ENCODE measurements at places on chromosomes 7 and 10.

- DNase-seq, result no peak
These were observed 34.9 kb downstream of the TBATA start for GRCh38 chr10:70750156-70750703.

DNA sequence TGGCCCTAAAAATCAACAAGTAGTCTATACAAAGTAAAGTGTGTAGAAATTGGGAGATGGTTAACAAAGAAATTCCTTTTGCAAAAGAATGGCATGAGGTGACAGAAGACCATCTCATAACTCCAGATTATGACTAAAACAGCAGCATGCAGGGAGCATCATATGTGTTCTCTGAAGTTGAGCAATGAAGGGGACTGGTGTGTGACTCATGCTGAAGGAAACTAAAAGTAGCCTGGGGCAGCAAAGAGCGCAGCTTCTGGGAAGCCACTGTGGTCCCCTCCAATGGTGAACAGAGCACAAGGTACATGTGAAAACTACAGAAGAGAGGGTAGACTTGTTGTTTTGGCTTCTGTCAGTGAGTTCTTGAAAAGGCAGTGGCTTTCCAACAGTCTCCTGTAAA lies 133.4 kb downstream of the MACC1 start:
- no peak for DNase-seq

DNA sequence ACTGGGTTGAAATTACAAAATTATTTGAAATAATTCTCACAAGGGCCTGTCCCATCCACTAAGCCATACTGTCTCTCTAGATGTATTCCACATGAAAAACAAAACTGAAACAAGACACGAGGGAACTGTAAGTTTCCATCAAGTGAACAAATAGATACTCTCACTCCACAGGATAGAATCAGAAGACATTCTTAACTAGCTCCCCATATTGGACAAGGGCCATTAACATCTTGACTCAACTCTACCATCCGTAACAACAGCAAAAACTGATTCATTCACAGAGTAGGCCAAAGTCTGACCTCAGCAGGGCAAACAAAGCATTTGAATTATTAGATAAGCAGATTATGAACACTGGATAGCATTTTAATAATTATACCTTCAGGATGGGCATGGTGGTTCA lies 29.1 kb downstream of the UBE2H start:
- no peak for DNase-seq

DNA sequence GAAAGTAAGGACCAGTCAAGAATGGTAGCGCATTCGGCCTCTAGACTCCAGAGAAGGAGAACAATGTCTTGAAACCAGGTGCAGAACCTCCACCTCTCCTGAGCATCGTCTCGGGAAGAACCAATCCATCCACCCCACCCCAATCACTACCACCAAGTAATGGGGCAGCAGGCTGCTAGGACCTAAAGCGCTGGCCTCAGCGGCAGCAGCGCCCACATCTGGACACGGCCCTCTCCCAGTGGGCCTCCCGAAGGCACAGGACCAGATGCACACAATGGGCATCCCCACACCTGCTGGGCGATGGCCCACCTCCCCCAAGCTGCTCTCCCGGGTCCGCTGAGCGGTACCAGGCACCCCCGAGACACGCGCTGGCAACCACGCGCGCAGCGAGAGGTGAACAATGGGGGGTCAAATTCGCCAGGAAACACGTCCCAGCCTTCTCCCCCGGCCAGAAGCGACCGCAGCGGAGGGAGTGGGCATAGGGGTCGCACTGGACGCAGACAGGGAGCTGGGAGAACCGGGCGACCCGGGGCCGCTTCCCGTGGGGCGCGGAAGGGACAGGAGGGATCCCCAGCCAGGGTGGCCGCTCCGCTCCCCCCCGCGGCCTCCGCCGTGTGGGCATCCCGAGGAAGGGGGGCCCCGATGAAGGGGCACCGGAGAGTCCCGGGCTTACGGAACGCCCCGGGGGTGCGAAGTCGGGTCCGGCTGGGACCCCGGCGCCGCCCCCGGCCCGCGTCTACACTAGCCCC lies 506 bp downstream of the CTTNBP2 start:
- peak; percentile 7 for DNase-seq

GRCh38 chr10:90674928-90675327 lies 182.9 kb downstream of the HTR7 start:
- DNase-seq, result no peak

- DNase-seq, result no peak
These were observed 6.5 kb downstream of the DUSP5 start for GRCh38 chr10:110504111-110504735.

GRCh38 chr7:131895541-131896164 lies 339.2 kb upstream of the PODXL start:
- no peak for DNase-seq

DNA sequence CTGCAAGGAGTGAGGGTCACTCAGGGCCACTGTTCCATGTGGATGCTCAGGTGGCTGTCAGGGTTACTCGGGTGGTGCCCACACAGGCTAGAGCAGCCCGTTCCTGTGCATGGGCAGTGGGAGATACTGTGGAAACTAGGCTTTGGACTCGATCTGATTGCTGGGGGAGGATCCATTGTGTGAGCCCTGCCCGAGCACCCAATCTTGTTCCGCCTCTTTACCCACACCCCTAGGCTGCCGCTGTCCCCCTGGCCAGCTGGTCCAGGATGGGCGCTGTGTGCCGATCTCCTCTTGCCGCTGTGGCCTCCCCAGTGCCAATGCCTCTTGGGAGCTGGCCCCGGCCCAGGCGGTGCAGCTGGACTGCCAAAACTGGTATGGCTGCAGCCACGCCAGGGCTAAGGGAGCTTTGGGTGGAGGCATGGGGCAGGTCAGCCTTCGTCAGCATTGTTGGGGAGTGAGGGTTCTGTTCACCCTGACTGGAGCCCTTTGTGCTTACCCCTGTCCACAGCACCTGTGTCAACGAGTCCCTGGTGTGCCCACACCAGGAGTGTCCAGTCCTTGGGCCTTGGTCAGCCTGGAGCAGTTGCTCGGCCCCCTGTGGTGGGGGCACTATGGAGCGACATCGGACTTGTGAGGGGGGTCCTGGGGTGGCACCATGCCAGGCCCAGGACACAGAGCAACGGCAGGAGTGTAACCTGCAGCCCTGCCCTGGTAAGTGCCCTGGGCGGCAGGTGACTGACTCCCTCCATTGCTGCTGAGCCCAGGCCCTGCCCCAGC lies 12.4 kb upstream of the ZNF862 start:
- no peak for DNase-seq

DNA sequence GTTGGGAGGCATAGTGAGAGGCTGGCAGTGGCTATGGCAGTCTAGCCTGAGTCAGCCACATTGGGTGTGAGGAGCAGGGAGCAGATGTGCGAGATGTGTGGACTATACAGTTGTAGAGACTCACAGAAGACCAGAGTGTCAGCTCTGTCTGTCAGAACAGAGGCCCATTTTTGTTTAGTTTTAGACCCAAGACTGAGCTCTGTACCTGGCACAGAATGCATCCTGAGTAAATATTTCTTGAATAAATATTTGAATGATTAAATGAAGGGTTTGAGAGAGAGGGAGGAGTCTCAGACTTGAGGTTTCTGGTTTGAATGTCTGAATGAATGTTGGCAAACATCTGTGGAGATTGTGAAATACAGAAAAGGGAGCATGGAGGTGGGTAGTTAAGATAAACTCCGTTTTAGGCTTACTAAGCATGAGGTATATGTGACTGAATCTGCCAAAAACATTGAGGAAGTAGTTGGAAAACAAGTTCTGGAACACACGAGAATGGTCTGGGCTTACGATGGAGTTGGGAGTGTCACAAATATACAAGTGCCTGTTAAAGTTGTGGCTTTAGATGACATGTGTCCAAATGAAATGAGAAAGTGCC lies 3.6 kb downstream of the SEC23IP start:
- DNase-seq, result no peak

GRCh38 chr7:41193738-41194282 lies 509.1 kb downstream of the INHBA start:
- DNase-seq, result no peak

GRCh38 chr10:81953420-81953819 lies 78.4 kb downstream of the NRG3 start:
- DNase-seq, result no peak

- no peak for DNase-seq
These were observed 67.8 kb downstream of the CTBP2 start for GRCh38 chr10:125092564-125093031.

DNA sequence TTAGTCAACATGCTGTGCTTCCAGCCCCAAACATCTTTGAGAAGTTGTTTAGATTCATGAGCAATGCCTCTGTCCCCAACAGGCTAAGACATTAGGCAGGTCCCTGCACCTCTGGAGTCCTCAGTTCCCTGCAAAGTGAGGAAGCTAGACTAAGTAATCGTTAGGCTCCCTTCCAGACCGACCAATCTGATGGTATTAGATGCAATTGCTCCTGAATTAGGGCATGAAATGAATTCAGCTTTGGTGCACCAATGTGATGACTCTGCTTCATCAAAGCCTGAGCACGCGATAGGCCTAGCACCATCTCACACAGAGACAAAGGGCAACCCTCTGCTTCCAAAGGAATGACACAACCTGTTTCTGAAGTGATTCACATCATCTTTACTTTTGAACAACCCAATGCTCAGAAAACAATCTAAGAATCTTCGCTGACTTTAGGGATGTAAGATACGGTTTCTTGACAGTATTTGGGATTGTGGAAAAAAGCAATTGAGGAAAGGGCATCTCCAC lies 723 bp upstream of the TES start:
- no peak for DNase-seq

- DNase-seq, result no peak
These were observed 39.0 kb downstream of the MAD1L1 start for GRCh38 chr7:2193575-2194305.

- DNase-seq, result peak; percentile 19
These were observed 240.3 kb upstream of the KAT6B start for GRCh38 chr10:74586088-74586585.

DNA sequence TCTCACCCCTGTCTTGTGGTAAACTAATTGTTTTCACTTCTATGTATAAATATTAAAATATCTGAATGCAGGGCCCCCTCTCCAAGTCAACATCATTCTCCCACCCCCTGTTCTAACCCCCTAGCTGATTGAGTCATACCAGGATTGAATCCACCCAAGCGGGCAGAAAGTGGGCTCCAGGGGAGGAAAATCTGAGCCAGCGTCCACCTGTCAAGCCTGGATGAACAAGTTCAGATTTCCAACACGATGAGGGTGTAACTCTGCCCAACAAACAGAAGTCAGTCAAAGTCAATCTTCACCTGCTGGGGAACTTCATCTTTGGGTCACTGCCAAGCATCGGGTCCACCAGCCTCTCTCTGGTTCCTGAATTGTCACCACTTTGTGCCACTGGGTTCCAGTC lies 162.9 kb upstream of the CELF2 start:
- DNase-seq, result no peak

- DNase-seq, result no peak
These were observed 384.0 kb downstream of the SORCS3 start for GRCh38 chr10:105025092-105025491.

GRCh38 chr10:93219347-93219746 lies 145.7 kb downstream of the CYP26A1 start:
- DNase-seq, result no peak

DNA sequence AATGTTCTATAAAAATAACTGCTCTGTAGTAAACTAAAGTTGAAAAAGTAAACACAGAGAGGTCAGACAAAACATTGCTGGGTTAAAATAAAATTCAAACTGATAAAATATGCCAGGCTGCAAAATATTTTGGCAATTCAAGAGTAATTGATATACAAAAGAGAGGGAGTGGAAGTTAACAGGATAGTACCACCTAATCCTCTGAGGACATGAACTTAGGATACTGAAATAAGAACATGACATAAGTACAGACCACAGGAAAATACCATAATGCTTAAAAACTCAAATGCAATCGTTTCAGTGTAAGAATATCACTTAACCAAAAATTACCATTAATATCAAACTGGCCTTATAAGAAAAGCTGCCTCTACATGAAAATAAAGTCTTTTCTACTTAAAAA lies 37.6 kb upstream of the GPR22 start:
- DNase-seq, result no peak

DNA sequence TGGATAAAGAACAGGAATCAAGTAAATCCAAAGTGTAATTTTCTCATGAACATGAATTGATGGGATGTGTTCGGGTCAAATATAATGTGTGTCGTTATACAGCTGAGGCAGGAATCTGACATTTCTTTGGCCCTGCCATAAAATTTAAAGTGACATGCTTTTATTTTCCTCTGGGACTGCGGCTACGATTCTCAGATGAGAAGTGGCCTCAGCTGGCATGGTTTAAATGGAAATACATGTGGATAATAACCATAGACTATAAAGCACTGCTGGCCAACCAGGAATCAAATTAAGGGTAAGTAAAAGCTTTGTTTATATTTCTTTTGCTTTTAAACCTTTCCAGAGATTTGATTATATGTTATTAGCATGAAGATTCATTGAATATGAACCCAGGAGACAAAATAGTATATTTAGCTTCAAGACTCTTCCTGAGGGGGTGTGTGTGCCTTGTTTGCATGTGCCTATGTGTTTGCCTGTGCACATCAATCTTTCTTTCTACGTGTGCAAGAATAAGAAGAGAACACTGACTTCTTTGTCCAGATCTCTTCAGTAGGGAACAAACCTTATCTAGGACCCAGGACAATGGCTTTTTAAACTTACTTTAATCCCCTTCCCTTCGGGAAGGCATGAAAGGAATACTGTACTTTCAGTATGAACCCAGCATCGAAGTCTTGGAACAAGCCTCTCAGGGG lies 629.0 kb upstream of the PFKP start:
- DNase-seq, result no peak

- no peak for DNase-seq
These were observed 5.1 kb upstream of the ITPRID1 start for GRCh38 chr7:31508823-31509222.

- DNase-seq, result no peak
These were observed 142.6 kb upstream of the LSM8 start for GRCh38 chr7:118041251-118041878.

- DNase-seq, result no peak
These were observed 112.8 kb downstream of the APBB1IP start for GRCh38 chr10:26550774-26551526.
